ENCODE measurements at places on chromosomes 16 and 17. TPM values are rescaled to one million over a fixed set of nuclear protein-coding genes. Genes with fewer than 3 reads are reported as not detected.

Gene DNAI2
- total RNA-seq, result 0.22 TPM

Gene NACA2
- not detected for total RNA-seq

Gene NAT9
- 41.5 TPM for total RNA-seq

DNA sequence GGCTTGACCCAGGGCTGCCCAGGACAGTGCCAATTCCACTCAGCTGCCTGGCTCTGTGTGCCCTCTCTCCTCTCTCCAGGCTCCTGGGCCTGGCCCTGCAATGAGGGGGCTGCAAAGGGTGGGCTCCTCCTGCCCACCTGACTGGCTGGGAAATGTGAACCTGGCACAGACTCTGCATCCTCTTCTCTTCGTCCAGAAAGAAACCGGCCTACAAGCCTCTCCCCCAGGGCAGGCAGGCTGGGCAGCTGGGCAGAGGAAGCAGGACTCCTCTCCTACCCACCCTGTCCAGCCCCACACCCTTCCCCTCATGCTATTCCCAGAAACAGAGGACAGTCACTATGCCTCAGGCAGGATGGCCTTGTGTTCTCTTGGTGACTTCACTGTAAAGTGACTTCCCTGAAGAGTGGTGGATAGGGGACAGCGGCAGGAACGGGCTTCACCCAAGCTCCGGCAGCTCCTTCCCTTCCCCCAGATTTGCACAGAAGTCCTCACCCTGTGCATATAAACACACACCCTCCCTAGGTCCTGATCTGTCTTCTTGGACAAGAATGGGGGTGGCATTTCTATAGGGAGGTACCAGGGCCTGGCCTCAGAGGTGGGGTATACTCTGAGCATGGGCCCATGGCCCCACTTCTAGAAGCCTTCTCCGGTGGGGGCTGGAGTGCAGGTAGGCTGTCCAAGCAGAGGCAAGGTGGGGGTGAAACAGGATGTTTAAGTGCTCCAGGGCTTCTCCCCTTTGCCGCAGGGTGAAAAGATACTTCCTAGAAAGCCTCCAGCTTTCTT is 4.9 kb upstream of the STAT5A start:
- DNase-seq, result no peak
- no peak overlapping the region for H3K4me3 ChIP-seq
- H3K27ac ChIP-seq, result no peak overlapping the region

- DNase-seq, result peak; percentile 48
- H3K36me3 ChIP-seq, result peaks cover 19% of the 10 kb centered on the region
Observed at GRCh38 chr17:37570527-37571093, 38.6 kb downstream of the SYNRG start.

DNA sequence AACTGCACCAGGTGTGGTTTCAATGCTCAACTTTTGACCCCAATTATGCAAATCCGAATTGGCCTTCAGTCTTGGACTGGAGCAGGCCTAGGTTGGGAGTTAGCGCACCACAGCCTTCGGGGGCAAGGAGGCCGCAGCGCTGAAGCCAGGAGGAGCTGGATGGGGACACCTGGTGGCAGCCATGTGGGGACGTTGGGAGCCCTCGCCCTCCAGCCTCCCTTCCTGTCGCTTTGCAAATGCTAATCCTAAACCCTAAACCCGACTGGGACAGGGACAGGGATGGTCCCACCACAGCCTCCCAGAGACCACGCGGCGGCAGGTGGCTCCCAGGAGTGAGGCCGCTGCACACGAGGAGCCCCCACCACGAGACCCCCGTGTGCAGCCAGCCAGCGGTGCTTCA is 58.7 kb downstream of the KLHDC4 start:
- H3K36me3 ChIP-seq, result peaks cover 6% of the 10 kb centered on the region
- no peaks in the 10 kb centered on the region for H3K4me1 ChIP-seq

DNA sequence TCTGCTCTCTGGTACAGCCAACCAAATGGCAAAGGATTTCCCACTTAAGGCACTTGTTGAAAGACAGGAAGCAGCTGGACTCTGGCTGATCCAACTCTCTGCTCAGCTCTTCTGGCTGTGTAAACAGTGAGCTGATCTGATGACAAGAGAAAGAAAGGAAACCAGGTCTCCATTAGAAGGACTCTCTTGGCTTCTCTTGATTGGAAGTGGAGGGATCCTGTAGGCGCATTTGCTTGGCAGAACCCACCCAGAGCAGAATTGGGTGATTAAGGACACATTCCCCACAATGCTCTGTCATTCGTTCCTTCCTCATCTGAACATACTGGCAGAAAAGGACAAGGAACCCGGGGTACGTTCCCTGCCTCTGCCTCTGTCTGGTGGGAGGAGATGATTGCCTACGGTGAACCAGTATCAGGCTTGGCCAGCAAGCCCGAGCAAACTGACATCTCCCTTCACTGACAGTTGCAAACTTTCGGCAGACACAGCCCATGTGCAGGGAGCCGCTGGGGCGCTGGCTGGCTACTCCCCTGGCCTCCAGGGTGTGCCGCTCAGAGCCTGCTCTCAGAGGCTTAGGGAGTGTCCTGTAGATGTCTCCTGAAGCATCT is 29.1 kb downstream of the LDHD start:
- no peaks in the 10 kb centered on the region for H3K36me3 ChIP-seq
- H3K27me3 ChIP-seq, result no peaks in the 10 kb centered on the region
- peaks cover 7% of the 10 kb centered on the region for H3K4me1 ChIP-seq
